Pancreas (tissue), 10 donors: ENCODE measurements at places on chromosomes 7 and 10. TPM values are rescaled to one million over a fixed set of nuclear protein-coding genes. Genes with fewer than 3 reads are reported as not detected.

- H3K4me1 ChIP-seq = no peaks in the 10 kb centered on the region
- no peak overlapping the region for H3K27ac ChIP-seq
- H3K36me3 ChIP-seq = peaks cover 2% of the 10 kb centered on the region
- peak; percentile 22 for DNase-seq
- no peak overlapping the region for H3K4me3 ChIP-seq
These were observed 16.9 kb upstream of the GET4 start for GRCh38 chr7:859359-860030.

- no peaks in the 10 kb centered on the region for H3K4me1 ChIP-seq
- H3K27me3 ChIP-seq = no peaks in the 10 kb centered on the region
- H3K27ac ChIP-seq = no peak overlapping the region
- H3K4me3 ChIP-seq = peak overlapping the region; percentile 18
- peak; percentile 77 for DNase-seq
- no peaks in the 10 kb centered on the region for H3K36me3 ChIP-seq
These were observed 54.3 kb upstream of the KDM7A start for GRCh38 chr7:140230861-140231770.

DNA sequence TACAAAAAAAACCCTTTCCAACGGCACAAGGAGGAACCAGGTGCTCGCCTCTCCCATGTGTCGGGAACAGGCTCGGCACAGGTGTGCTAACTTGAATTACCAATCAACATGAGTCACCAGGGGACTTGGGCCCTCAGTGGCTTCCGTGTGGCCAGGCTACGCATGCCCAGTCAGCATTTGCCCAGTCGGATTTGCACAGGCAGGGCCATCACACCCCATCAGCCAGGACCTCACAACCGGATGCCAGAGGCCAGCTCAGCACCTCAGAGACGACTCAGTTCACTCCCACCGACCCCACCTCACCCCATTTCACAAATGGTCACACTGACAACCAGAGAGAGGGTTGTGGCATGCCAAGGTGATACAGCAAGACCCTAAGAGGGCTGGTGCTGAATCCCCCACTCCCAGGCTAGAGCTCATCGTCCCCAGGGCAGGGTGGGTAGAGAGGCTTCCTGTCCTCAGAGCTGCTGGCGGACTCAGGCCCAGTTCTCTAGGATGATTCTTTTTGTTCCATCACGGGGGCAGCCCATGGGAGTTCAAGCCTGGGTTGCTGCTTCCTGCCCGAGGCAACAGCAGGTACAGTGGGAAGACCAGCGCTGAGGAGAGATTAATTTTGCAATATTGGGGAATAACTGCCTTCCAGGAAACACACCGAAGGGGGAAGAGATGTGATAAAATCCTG, 13.6 kb downstream of the ANXA11 start:
- H3K4me1 ChIP-seq = peaks cover 76% of the 10 kb centered on the region
- H3K4me3 ChIP-seq = no peak overlapping the region
- peak overlapping the region; percentile 99 for H3K27ac ChIP-seq
- DNase-seq = peak; percentile 93

- no peaks in the 10 kb centered on the region for H3K36me3 ChIP-seq
- no peaks in the 10 kb centered on the region for H3K27me3 ChIP-seq
- H3K4me1 ChIP-seq = no peaks in the 10 kb centered on the region
- no peak overlapping the region for H3K27ac ChIP-seq
- H3K4me3 ChIP-seq = no peak overlapping the region
These were observed 208.3 kb downstream of the DNAJB6 start for GRCh38 chr7:157544980-157545680.

- H3K36me3 ChIP-seq = no peaks in the 10 kb centered on the region
- no peaks in the 10 kb centered on the region for H3K4me1 ChIP-seq
- DNase-seq = no peak
- H3K27ac ChIP-seq = no peak overlapping the region
- no peak overlapping the region for H3K4me3 ChIP-seq
These were observed 70.2 kb upstream of the LAMB4 start for GRCh38 chr7:108200326-108200725.

- no peak for DNase-seq
- no peaks in the 10 kb centered on the region for H3K36me3 ChIP-seq
- no peaks in the 10 kb centered on the region for H3K27me3 ChIP-seq
- H3K4me3 ChIP-seq = no peak overlapping the region
These were observed 49.4 kb downstream of the VWC2 start for GRCh38 chr7:49822856-49823255.

DNA sequence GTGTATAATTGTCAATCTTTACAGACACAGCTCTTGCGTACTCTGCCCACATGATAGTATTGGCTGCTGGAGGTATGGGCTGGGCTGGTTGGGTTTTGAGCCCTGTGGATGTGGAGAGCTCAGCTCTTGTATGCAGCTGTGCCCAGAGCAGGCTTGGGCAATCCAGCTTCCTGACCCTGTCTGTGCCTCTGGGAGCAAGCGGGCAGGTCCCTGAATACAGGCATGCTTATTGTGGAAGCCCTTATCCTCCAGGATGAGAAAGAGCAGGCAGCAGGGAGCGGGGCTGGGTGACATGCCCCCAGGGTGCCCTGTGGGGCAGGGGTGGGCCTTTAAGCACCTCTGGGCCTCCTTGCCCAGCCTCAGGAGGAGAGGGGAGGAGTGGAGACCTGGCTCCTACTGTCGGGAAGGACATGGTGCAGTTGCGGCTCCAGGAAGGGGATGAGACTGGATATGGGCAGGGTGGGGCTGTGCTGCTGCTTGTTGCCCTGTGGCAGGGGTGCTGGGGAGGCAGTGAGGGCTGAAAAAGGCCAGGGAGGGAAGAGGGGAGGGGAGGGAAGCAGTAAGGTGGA, 32.7 kb upstream of the SH2D4B start:
- no peak overlapping the region for H3K4me3 ChIP-seq
- peaks cover 12% of the 10 kb centered on the region for H3K4me1 ChIP-seq
- DNase-seq = no peak
- peaks cover 13% of the 10 kb centered on the region for H3K36me3 ChIP-seq
- H3K27ac ChIP-seq = peak overlapping the region; percentile 65
- no peaks in the 10 kb centered on the region for H3K27me3 ChIP-seq

- no peaks in the 10 kb centered on the region for H3K27me3 ChIP-seq
- no peak overlapping the region for H3K27ac ChIP-seq
- H3K4me1 ChIP-seq = no peaks in the 10 kb centered on the region
- no peaks in the 10 kb centered on the region for H3K36me3 ChIP-seq
- DNase-seq = no peak
These were observed 21.8 kb upstream of the EIF5AL1 start for GRCh38 chr10:79490400-79491142.

- H3K27me3 ChIP-seq = no peaks in the 10 kb centered on the region
- H3K4me1 ChIP-seq = no peaks in the 10 kb centered on the region
- H3K4me3 ChIP-seq = no peak overlapping the region
- DNase-seq = no peak
- no peaks in the 10 kb centered on the region for H3K36me3 ChIP-seq
These were observed 15.8 kb downstream of the BTBD16 start for GRCh38 chr10:122286867-122287266.

- no peaks in the 10 kb centered on the region for H3K36me3 ChIP-seq
- H3K27me3 ChIP-seq = no peaks in the 10 kb centered on the region
- H3K4me1 ChIP-seq = peaks cover 17% of the 10 kb centered on the region
These were observed 42.8 kb downstream of the FOXL3 start for GRCh38 chr7:332646-333392.

DNA sequence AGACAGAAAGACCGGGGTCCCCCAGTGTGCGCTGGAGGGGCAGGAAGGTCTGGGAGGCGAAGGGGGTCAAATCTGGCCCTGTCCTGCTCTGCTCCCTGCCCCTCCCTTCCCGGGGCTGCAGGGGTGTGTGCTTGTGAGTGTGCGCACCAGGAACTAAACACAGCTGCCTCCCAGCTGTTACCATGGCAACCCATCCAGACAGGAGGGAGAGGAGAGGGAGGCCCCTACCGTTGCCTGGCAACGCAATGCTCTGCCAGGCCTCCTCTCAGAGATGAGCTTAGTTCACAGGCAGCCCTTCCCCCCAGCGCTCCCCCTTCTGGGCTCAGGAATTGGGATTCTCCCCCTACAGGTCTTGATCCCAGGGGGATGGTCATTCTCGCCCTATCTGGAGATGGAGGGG, 6.1 kb downstream of the NYAP1 start:
- no peaks in the 10 kb centered on the region for H3K36me3 ChIP-seq
- no peak overlapping the region for H3K27ac ChIP-seq
- no peak overlapping the region for H3K4me3 ChIP-seq
- no peaks in the 10 kb centered on the region for H3K4me1 ChIP-seq

The IRF5 gene
- 4.1 TPM for total RNA-seq

The GAD2 gene
- total RNA-seq = 2.0 TPM

The AQP1 gene
- total RNA-seq = 186 TPM

The SPAM1 gene
- not detected for total RNA-seq

The AASS gene
- 16.9 TPM for total RNA-seq

The NPFFR1 gene
- total RNA-seq = 0.03 TPM

The ZC3HAV1 gene
- total RNA-seq = 11.3 TPM

The AMZ1 gene
- 0.19 TPM for total RNA-seq

The MSMB gene
- not detected for total RNA-seq

The SDHAF3 gene
- 6.1 TPM for total RNA-seq

The MYPN gene
- 0.40 TPM for total RNA-seq

The GNGT1 gene
- total RNA-seq = not detected
